ENCODE measurements at places on chromosomes 4 and X.
A peak's percentile ranks its signal among the peaks of the same experiment; 100 is the strongest.

- DNase-seq: no peak
These were observed 2.1 kb downstream of the SEPTIN11 start for GRCh38 chr4:76951672-76952010.

DNA sequence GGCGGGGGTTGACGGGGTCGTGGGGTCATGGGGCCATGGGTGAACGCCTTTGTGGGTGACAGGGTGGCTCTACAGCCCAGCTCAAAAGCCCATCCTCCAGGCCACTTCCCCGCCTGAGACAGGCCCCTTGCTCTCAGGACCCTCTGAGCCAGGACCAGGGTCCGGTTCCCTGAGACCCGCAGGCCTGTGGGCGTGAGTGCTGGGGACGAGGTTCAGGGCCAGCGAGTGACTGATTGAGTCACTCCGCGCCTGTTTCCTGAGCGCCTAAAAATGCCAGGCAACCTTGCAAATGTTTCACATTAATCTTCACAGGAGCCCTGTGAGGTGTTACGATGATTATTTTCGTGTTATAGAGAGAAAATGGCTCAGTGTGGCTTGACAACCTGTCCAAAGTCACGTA is 97.8 kb downstream of the ZNF674 start:
- peak; percentile 8 for DNase-seq

DNA sequence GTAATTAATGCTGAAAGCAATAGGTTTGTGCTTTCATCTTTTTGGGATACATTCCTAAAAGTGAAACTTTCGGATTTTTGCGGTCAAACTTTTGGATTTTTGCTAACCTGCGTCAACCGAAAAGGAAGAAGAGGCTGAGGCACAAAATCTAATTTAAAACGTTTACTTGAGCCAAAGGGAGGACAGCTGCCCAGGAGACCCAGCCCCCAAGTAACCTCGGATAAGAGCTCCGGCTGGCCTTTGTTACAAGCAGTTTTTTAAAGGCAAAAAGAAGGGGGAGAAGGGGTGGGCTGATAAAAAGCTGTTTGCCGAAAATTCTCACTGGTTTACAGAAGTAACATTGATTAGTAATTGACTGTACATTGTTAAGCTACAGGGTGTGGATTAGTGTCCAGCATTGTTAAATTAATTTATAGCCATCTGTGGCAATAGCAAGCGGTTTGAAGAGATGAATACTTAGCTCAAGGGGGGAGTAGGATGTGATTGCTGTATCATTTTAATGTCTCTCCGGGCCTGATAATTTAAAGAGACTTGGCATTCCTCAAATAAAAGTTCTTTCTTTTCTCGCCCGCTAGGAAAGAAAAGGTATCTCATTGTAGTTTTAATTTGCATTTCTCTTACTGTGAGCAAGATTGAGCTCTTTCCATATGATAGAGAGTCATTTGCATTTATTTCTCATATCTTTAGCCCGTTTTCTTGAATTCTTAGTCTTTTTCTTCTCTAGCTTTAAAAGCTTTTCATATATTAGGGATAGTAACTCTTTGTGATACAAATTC is 59.1 kb upstream of the USP9X start:
- DNase-seq: no peak

DNA sequence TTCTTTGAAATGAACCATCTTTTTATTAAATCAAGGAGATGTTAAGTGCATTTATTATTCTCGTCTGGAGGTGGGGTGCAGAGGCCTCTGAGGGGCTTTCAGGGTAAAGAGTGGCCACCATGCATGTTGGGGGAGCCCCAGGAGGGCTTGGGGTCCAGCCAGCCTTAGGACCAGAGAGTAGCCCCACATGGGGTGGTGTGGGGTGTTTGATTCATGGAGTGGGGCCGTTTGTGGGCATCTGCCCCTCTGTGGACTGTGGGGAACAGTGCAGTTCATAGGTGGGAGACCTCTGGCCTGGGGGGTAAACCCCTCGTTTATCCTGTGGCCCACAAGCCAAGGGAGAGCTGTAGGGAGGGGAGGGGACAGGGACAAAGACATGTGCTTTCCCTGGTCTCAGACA is 26.9 kb downstream of the HTRA3 start:
- no peak for DNase-seq

GRCh38 chr4:73021634-73022033 is 47.9 kb downstream of the COX18 start:
- peak; percentile 75 for DNase-seq

DNA sequence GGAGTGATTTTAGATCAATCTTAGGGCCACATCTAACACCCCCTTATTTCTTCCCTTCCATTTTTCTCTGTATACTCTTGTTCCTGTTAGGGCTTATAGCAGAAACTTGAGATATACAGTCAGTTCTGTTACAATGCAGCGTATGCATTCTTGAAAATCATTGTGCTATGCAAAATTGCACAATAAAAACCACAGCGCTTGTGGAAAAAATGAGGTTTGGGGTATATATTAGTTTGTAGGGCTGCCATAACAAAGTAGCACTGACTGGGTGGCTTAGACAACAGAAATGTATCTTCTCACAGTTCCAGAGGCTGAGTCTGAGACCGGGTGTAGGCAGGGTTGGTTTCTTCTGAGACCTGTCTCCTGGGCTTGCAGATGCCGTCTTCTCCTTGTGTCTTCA is 59.0 kb downstream of the WWC2 start:
- no peak for DNase-seq

- DNase-seq: no peak
These were observed 130.5 kb downstream of the ANK2 start for GRCh38 chr4:113179996-113180395.

DNA sequence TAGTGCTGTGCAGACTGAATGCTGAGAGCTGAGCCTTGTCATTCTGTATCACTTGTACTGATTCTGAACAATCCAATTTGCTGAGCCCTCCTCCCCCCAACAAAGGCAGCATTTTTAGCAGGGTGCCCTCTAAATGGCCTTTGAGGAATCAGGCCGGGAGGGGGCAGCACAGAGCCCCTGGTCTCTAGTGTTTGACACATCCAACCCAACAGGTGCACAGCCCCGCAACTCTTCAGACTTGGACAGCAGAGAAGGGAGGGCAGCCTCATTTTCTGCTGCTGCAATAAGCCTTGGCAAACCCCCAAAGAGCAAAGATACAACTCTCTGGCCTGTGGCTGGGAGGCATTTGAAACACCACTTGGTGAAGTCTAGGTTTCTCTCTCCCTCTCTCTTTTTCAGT is 3.4 kb downstream of the ATP1B4 start:
- DNase-seq: no peak

GRCh38 chrX:11672213-11672612 is 6.5 kb upstream of the ARHGAP6 start:
- DNase-seq: no peak

- DNase-seq: peak; percentile 14
These were observed 70.8 kb downstream of the TBCK start for GRCh38 chr4:106245176-106245575.
